ENCODE measurements at places on chromosomes 6 and 20. TPM values are rescaled to one million over a fixed set of nuclear protein-coding genes. Genes with fewer than 3 reads are reported as not detected.
A peak's percentile ranks its signal among the peaks of the same experiment; 100 is the strongest.

DNA sequence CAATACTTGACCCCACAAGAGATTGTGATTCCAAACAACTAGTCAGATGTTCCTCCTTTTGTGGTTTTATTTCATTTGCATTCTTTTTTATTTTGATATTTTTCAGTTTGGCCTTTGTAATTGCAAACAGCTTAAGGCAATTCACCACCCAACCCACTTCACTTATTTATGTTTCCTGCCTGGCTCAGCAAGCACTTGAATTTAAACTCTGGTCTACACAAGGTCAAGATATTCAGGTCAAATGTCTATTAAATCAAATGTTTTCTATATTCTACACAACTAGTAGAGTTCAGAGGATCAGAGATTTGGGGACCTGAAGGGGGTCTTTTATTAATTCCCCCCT is 100.1 kb downstream of the SGK1 start:
- DNase-seq, result no peak

The HSPA1L gene
- 1.7 TPM for total RNA-seq

DNA sequence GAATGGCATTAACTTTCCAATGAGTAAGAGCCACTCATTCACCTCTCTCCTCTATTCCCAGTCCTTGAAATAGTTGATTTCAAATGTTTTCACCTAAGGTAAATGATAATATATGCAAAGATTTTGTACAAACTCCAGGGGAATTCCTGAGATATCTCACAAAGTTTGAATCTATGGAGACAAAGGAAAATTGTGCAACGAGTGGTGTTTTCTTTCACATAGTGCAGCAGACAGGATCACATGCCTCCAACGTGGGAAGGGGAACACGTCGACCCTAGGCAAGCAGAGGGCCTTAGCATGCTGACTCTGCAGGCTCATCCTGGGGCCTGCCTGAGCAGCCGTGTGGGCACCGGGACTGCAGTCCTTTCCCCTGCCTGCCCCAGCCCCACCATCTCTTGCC is 195.6 kb upstream of the THBS2 start:
- no peak for DNase-seq

The ADAM33 gene
- not detected for total RNA-seq

DNA sequence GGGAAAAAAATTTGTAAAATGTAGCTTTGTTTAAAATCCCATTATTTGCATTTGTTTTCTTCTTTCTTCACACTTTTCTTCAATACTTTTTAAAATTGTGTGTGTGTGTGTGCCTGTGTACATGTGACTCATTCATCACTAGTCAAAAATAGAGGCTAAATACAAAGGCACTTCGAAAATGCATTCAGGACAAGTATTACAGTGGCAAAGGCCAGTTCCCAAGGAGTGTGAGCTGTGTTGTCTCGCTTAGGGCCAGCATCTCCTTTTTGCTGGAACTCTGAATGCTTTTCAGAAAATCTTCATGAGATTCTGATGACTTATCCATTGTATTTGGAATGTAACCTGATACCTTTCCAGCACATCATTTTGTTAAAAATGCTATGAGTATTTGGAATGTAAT is 288.5 kb upstream of the CNR1 start:
- DNase-seq, result no peak

- DNase-seq, result no peak
These were observed 60.4 kb upstream of the MPC1 start for GRCh38 chr6:166443166-166443565.

DNA sequence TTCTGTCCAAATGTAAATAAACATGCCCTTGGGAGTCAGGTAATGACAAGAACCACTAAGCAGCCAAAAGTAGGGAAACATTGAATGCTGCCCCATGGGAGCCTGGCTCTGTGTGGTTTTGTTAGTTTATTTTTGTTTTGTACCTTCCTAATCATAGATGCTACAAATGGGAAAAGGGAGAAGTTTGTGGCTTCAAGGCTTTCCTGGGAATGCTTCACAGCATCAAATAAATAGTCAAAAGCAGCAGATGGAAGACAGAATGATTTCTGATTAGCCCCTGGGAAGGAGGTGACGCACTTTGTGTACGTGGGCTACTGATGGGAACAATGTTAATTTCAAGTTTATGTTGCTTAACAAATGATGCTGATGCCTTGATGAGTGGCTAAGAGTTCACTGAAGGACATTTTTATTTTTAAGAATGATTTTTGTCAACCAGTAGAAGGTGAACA is 532.7 kb downstream of the BCKDHB start:
- DNase-seq, result no peak

DNA sequence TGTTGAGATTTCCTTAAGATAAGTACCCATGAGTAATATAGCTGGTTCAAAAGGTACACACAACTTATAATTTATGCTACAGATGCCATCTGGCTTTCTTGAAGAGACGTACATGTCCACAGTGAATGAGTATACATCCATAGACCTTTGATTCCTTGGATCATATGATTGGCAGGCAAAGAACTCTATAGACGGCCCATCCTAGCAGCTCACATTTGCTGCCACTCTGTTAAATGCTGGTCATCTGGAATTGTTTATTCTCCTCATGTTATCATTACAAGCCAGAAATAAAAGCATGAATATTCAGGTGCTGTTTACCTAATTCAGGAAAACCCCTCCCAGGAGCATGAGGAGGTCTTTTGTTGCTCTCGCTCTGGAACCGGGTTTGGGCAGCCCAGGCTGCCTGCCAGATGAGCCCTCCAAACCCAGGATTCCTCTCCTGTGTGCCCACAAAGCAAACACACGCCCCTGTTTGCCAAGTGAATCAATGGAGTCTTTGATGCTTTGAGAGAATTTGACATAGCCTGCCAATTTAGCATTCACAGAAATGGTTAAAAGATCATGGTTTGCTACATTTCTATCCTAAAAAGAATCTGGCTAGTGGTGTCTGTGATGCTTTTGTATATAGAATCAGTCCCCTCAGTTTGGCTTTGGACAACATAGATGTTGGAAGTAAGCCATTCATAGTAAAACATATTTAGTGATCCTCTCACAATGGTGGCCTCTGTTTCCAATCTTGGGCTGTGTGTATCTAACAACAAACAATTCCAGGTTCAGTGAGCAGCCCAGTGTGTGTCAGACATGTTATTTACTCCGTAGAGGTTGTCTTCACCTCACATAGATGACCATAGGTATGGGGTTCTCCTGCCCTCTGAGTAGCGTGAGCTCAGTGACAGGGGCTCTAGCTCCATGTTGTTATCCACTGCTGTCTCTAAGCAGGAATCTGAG is 17.5 kb upstream of the PLCG1 start:
- DNase-seq, result no peak

The F13A1 gene
- total RNA-seq, result 0.16 TPM

DNA sequence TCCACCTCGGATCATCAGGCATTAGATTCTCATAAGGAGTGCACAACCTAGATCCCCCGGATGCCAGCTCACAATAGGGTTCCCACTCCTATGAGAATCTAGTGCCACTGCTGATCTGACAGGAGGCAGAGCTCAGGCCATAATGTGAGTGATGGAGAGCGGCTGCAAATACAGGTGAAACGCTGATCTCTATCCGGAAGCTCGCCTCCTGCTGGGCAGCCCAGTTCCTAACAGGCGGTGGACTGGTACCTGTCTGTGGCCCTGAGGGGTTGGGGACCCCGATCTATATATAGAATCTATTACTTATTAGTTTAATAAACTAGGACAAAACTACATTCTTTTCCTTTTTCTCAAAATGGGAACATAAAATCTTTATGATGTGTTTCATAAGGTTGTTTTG is 741.9 kb downstream of the RFPL4B start:
- no peak for DNase-seq

The ENPP5 gene
- total RNA-seq, result not detected

DNA sequence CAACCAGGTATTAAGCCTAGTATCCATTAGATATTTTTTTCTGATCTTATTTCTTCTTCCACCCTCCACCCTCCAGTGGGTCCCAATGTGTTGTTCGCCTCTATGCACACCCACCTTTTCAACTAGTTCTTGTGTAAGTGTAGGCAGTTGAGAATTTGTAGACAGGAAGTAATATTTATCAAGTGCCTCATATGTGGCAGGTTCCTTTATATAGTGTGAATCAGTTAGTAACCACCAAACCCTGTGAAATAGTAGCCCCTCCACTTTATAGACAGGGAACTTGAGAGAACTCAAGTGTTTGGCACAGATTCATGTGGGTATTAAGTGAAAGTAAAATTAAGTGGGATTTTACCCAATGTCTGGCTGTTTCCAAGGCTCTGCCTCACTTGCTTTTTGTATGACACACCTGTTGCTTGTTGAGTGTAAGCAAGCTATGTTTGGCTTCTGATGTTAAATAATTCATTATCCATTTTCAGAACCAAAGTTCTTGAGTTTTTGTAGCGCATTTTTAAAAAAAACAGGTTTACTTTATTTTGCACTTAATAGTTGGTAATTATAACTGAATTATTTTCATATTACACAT is 24.8 kb downstream of the AFDN start:
- DNase-seq, result no peak

DNA sequence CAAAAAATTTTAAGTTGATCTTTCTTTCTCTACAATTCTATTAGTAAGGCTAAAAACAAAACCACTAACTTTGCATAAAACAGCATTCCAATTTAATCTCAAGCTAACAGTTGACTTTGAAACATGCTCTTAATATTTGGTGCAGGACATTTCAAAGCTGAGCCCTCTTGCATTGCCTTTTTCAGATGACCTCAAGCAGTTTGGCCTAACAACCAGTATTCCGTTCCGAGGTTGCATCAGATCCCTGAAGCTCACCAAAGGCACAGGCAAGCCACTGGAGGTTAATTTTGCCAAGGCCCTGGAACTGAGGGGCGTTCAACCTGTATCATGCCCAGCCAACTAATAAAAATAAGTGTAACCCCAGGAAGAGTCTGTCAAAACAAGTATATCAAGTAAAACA is 194.0 kb downstream of the ARHGAP18 start:
- DNase-seq, result no peak

GRCh38 chr6:33192105-33192646 is at the start of gene COL11A2:
TSS of gene COL11A2 (minus strand) at chr6:33192467. CDS start at chr6:33192240, 227 bp downstream.
- DNase-seq, result peak; percentile 32

- DNase-seq, result no peak
These were observed 48.6 kb upstream of the HTR1B start for GRCh38 chr6:77511860-77512259.

- DNase-seq, result no peak
These were observed 429.6 kb downstream of the EPM2A start for GRCh38 chr6:145305670-145306069.

The UNC93A gene
- total RNA-seq, result not detected

DNA sequence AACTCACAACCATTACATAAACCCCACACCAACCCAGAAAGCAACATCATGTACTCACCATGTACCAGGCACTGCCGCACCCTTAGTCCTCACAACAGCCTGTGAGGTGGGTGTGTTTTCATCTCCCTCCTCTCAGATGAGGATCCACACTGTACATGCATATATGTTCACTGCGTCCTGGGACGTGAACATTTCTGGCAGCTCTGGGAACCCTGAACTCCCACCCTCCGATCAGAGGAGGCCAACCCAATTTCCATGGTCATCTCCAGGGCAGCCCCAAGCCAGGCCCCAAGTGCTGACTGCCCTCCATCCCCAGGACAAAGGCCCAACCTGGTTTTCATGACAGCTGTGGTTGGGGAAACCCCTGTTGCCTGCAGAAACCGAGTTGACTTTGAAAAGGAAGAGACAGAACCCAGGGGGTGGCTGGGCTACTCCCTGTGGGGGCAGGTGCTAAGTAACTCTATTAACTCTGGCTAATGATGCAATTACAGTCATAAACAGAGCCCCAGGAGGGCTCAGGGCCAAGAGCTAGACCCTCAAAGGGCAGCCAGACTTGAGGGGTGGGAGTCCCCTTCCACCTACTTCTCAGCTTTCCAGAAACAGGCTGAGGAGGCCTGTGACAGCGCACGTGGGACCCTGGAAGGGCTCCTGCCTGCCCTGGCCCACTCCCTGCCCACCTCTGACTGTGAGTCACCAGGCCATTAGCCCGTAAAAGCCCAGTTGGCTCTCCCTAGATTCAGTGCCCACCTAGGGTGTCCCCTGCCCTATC is 2.6 kb downstream of the TFEB start:
- peak; percentile 45 for DNase-seq
